ENCODE measurements at places on chromosomes 11 and 22.

DNA sequence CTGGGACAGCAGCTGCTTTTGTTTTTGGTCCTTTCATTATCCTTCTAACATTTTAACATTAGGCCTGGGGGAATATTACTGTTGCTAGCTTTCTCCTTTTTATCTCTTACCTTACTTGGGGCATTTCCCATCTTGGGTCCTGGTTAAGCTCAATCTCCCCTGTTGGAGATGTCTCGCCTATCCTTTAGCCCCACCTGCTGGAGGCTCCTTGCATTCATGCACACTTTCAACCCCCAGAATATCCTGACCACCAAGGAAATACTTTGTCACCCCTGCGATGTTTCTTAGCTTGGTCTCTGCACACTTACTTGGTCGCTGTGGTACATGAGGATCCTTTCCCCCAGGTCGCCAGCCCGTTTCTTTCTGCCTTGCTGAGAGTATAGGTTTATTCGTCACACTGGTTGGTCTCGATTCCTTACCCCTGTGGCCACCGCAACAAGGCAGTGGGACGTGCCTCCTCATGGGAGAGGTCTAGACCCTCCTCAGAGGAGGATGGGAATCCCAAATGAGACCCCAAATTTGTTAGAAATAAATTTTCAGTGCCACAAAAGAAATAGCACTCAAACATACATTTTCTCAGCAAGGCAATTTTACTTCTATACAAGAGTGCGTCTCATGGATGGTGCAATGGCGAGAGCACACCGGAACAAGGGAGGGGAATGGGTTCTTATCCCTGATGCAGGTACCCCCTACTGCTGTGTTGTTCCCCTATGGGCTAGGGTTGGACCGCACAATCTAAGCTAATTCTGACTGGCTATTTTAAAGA, 5.4 kb upstream of the TXN2 start:
- no peak for DNase-seq

- DNase-seq, result no peak
Measured at GRCh38 chr11:68500206-68500605, 39.7 kb downstream of the PPP6R3 start.

GRCh38 chr22:43740587-43741270, 71.4 kb downstream of the EFCAB6 start:
- no peak for DNase-seq

DNA sequence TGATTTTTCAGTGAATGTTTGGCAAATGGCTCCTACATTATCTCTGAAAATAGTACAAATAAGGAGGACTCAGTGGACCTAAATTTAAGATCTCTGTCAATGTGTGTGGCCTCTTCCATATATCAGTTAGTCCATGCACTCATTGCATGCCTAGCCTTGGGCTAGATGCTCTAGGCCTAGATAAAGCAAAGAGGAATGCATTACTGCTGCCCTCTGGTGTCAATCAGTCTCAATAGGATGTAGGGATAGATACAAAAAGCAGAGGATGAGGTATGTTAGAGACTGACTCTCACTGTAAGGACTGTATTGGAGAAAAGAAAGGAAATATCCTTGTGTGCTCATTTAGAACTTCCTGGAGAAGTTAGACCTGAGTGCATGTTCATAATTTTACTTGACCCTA, 42.0 kb downstream of the MS4A2 start:
- no peak for DNase-seq

- DNase-seq, result no peak
Measured at GRCh38 chr11:88553204-88553603, 215.7 kb upstream of the CTSC start.

- no peak for DNase-seq
Measured at GRCh38 chr11:64520013-64520412, 71.0 kb upstream of the SLC22A12 start.

- peak; percentile 37 for DNase-seq
Measured at GRCh38 chr11:59754859-59755700, at the start of gene STX3. Gene STX3 (plus strand): TSS chr11:59755376. CDS start chr11:59755606, 230 bp downstream.

GRCh38 chr11:75384438-75385080, 14.8 kb upstream of the RPS3 start:
- DNase-seq, result peak; percentile 79

DNA sequence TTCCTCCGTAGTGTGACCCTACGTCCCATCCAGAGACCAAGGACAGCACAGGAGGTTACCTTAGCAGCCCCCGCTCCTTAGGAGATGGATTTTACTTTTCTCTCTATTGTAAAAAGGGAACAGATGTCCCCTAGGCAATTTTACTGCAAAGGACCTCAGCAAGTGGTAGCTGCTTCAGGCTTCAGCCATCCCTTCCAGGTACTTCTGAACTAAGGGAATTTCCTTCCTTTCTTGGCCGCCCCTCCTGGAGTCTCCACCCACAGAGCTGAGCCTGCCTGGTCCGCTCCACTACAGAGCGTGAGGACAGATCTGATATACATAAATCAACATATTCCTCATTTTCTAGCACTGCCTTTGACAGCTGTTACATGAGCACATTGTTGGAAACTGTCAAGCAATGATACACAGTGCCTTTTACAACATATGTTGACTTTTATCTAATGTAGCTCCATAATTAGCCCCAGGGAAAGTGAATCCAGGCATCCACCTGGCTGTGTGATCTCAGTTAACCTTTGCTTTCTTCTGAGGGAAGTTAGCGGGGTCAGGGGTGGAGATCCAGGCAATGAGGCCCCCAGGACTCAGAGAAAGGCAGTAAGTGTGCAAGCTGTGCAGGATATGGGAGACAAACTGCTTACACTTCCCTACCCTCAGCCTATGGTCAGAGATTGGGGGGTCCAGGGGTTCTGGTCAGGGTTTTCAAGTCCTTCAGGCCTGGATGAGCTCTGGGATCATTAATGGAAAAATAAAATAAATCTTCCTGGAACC, 51.9 kb downstream of the SPATA19 start:
- no peak for DNase-seq

- peak; percentile 84 for DNase-seq
Measured at GRCh38 chr11:68506908-68507307, 46.4 kb downstream of the PPP6R3 start.

DNA sequence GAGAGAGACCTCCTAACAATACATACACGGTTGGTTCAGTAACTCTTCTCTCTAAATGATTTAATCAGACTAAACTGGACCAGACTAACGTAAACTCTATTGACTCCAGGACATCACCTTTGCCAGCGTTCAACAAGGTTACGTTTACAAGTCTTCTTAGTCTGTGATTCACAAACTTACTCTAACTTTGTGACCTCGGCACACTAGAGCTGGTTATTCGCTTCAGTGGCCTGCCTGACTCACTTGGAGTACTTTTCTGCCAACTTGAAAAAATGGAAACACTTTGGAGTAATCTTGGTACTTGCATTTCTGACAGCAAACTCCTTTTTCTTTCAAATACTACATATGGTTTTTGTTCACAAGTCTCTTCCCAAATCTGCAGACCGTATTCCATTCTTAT, 26.2 kb downstream of the MTMR2 start:
- DNase-seq, result no peak

- no peak for DNase-seq
Measured at GRCh38 chr22:42880815-42881214, 23.7 kb upstream of the ARFGAP3 start.

GRCh38 chr11:22407267-22407666, 69.1 kb downstream of the SLC17A6 start:
- DNase-seq, result peak; percentile 7

- DNase-seq, result peak; percentile 24
Measured at GRCh38 chr11:27963370-27963769, 144.6 kb downstream of the KIF18A start.

DNA sequence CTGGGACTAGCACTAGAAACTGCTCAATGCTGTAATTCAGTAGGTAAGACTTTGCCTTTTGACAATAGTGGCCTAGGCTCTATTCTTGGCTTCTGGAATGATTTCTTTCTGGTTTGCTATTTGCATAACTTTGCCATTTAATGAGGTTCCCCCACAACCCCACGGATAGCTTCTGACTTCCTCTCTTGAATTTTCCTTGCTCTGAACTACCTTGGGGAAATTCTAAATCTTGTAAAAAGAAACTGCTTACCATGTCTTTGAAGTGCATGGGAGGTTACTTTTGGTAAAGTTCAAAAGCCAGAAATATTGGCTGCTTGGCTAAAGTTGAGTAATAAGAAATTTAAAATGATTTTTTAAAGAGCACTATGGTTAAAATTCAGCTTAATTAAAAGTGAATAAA, 35.3 kb downstream of the CARD18 start:
- DNase-seq, result no peak

DNA sequence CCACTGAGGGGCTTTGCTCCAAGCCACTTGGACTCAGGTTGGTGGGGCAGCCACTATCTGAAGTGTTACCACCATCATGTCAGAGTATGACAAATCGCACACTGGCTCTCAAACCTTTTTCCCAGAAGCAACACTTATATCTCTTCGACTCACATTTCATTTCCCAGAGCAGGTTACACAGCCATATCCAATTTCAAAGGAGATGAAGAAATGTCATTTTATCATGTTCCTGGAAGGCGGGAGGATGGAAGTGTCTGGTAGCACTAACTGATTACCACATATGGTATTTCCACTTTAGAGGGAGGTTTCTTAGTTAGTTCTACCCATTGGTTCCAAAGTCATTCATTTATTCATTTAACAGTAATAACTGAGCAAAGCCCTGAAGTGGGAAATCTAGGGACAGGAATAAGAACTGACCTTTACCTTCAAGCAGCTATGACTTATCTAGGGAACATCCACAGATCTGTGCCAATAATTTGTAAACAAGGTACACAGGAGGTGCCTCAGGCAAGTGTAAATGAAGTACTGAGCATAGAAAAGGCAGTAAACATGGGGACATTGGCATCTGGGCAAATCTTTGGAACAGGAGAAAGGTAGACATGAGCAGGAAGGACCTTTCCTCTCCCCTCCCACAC, 54.9 kb upstream of the LRRC55 start:
- no peak for DNase-seq

DNA sequence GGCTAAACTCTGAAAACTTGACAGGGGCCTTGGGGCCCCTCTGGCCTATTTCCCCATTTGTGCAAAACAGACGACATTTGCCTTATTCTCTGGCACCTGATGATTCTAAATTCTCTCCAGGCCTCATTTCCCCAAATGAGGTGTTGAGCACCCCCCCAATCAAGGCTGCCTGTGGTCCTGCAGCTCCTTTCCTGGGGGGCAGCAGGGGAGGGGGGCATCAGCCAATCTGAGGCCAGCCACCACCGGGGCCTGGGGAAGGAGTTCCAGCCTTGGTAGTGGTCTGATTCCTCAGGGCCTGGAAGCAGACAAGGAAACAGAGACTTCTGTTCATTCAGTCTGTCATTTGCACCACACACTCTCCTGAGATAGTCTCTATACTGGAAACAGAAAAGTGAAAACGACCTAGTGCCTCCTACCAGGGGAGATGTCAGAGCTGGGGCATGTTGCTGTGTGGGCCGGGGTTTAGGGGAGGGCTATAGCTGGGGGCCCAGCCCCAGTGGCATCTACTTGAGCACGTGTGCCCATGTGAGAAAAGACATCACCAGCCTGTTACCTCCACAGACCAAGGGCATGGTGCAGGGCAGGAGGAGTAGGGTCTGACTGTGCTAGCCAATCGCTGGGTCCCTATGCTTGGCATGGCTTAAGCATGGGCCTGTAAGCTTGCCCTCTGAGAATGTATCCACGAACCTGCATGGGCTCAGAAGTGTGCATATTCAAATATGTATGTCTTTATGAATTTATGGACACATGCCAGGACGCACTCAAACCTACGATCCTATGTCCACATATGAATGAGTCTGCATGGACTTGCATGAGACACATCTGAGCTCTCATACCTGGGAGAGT, 1.8 kb upstream of the TPBGL start:
- no peak for DNase-seq

- no peak for DNase-seq
Measured at GRCh38 chr22:26481112-26481693, 2.4 kb downstream of the HPS4 start.

DNA sequence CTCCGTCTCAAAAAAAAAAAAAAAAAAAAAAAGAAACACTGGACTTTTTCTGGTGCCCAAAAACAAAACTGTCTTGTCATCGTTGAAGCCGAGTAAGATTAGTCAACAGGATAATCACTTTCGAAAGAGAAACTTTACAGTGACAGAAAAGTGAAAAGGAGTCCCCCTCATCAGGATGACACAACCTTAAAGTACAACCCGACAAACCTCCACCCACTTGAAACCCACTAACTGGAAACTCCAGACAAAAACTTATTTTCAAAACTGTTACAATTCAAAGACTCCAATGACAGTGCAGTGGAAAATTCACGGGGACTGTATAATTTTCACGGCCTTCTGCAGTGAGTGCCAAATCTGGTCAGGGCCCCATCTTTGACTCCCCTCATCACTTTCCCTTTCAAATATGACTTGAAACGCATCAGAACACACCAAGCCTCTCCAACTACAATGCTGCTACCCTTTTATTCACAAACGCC, 1.3 kb downstream of the DENND5A start:
- DNase-seq, result no peak

DNA sequence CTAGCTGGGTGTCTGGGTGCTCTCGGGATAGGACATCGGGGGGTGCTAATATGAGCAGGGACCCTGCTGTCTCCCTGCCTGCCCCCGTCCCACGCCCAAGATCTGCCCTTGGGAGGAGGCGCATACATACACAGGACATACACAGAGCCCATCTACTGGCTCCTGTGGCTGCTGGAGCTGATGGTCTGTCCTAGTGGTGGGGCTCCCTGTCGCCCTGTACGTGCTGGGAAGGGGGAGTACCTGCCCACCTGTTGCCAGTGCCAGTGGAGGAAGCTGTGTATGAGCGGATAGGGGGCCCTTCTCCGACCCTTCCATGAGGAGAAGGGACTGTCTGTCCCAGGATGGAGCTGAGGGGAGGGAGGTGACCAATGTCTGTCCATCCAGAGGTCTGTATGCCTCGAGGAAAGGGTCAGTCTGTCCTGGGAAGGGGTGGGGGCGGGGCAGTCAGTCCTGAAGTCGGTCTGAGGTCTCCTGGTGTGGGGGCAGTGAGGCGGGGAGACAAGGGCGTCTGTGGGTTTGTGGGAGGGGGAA, 952 bp downstream of the TBC1D10A start:
- DNase-seq, result no peak

GRCh38 chr11:3206156-3206921, 12.3 kb downstream of the MRGPRG start:
- no peak for DNase-seq

- no peak for DNase-seq
Measured at GRCh38 chr11:36314434-36314767, 18.3 kb downstream of the PRR5L start.
